ENCODE measurements at places on chromosomes 3 and 15.

DNA sequence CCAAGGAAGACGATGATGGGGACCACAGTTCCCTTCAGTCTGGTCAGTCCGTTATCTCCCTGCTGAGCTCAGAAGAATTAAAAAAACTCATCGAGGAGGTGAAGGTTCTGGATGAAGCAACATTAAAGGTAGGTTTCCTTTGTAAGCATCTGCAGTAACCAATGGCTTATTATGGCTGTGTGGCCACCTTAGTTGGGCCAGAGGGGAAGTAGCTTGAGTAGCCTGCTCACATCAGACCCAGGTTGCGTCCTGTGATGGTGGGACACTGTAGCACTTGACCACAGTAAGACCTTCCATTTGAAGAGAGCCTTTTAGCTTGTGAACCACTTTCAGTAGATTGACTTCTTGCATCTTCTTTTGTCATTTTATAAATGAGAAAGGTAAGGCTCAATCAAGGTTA, 22.6 kb downstream of the STARD5 start:
- no peak for DNase-seq

DNA sequence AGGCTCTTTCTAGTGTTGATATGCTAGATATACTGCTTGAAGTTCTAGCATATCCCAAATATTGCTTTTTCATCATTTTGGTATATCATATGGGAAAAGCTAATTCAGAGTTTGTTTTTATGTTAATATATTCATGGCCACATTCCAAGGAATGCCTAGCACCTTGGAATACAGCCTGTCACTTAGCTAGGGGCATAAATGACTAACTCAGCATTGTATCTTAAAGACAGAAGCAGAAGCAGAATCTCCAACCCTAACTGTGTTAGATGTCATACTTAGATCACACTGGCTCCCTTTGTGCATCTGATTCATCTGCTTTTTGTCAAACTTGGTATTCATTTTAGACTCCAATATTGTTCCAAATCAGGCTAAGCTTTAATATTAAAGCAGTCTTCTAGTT, 130.8 kb upstream of the TSPAN3 start:
- no peak for DNase-seq

GRCh38 chr3:143236226-143236964, 116.8 kb downstream of the CHST2 start:
- DNase-seq = no peak

DNA sequence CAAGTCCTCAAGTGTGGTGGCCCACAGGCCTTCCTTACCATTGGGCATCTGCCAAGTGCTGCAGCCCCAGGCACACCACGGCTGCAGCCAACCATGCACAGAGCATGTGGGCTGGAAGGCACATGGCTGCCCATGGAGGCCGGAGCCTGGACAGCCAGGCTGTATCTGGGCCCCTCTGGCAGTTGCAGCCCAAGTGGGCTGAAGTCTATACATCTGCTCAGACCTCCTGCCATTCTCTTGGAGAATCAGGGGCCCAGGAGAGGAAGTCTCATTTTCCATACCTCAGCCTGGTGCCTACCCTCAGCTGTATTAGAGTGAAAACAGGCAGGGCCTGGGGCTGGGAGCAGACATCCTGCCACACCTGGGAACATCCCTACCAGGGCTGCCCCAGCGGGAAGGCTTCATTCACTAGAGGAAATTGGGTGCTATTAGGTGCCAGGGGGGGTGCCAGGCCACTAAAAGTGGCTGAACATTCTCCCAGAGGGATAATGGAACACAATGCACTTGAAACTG, 48.0 kb upstream of the SLCO2A1 start:
- DNase-seq = no peak

DNA sequence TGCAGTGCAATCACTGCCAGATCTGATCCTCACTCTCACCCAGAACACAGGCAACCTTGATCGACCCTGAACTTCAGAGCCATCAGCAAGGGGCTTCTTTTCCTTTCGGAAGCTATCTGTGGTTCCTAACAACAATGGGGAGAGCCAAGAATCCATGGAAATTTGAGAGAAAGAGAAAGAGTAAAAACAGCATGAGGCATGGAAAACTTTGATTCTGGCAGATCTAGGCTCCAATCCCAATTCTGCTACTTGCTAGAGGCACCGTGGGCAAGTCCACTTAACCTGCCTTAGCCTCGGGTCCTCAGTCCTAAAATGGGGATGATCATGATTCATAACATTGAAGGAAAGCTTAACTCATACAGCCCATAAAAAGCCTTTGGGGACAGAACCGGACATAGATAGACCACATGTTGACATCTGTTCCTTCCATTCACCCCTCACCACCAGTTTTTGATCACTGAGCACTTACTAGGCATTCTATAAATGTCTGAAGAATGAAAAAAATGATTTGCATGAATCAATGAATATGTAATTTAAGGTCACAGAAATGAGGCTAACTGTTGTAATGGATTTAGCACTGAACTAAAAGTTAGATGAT, 605.7 kb upstream of the CFAP20DC start:
- no peak for DNase-seq

DNA sequence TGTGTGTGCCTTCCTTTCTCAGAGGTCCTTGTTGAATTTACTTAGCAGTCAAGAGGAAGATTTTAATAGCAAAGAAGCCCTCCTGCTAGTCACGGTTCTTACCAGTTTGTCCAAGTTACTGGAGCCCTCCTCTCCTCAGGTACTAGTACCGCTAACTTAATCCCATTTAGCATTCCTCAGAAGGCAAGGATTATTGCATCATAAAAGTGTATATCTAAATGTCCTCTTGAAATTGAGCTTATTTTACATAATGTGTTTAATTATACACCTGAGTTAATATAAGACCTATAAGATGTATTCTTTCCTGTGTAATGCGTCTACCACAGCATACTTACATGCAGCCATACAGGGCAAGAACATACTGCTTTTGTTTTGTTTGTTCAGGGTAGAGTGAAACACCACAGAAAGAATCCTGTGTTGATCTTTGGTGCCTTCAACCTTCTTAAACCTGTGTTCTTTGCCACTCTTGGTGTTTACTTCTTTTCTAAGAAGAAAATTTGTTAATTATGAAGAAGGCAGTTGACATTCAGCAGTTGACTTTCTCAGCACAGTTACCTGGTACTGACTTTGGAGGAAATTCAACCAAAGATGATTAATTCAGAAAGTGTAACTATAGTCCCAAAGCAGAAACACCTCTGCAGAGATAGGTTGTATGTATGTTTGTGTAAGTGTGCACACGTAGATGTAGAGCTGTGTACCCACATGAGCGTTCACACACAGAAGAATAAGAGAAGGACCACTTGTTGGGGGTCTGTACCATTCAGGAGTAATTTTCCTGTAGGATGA, 33.1 kb downstream of the POLG start:
- no peak for DNase-seq

- no peak for DNase-seq
These were observed 4.2 kb downstream of the UBXN7 start for GRCh38 chr3:196428041-196428440.

- DNase-seq = no peak
These were observed 422 bp downstream of the LSAMP start for GRCh38 chr3:116444819-116445310.

DNA sequence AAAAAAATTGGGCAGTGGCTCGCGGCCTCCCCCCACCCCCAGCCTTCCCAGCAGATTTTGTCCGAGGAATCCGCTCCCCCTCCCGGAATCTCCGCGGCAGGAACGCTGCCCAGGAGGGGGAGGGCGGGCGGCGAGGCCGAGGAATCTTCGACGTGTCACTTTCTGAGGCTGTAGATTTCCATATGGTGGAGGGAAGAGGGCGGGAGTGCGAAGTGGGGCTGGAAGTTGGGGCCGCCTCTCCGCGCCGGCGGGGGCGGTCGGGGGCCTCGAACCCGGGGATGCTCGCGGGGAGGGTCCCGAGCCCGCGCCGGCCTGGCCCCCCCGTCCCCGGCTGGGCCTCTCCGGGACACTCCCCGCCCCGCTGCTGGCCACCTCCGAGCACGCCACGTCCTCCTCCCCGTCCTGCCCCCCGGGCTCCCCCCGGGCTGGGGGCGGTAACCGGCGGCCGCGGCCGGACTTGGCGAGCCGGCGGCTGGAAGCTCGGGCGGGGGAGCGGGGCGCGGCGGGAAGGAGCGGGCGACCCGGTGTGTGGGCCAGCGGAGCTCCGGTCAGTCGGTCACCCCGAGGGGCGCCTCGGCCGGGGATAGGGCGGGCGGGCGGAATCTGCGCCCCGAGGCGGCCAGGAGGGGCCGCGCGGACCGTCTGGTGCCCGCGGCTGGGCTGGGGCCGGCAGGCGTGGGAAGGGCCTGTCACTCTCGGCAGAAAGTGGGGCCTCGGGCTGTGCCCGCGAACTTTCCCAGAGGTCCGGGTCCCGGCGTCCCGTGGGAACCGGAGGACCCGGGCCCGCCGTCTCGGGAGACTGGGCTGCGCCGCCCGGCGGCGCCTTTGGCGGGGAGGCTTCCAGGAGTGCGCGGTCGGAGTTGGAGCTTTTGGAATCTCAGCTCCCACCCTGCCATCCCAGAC, 951 bp downstream of the FNDC3B start:
- DNase-seq = peak; percentile 89

DNA sequence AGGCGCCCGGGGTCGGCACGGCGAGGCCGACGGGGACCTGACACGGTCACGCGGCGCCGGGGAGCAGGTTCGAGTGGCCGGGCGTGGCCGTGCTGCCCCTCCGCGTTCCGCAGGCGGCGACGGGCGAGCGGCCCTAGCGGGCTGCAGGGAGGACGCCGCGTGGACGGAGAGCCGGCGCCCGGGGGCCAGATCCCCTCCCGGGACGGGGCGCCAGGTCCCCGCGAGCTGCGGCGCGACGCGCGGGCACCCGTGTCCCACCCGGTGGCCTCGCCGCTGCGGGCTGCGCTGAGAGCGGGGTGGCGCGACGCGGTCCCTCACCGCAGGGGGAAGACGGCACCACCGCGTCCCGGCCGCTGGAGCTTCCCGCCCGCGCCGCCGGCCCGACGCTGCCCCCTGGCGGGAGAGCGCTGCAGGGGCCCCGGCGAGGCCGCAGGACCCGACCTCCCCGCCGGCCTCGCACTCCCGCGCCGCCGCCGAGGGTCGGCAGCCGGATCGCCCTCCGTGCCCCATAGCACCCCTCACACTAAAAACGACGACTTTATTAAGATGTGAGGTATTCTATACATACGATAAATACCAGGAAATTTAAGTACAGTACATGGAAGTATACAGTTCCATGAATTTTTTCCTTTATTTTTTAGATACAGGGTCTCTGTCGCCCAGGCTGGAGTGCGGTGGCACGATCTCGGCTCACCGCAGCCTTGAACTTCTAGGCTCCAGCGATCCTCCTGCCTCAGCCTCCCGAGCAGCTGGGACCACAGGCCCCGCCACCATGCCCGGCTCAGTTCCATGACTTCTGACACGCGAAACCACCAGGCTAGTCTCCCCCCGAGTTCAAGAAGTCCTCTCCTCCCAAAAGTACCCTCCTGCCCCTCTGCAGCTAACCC, 1.3 kb upstream of the PIGZ start:
- peak; percentile 70 for DNase-seq

- no peak for DNase-seq
These were observed at the start of gene FAM174B for GRCh38 chr15:92655178-92655995. TSS of gene FAM174B (minus strand) at chr15:92655775.

DNA sequence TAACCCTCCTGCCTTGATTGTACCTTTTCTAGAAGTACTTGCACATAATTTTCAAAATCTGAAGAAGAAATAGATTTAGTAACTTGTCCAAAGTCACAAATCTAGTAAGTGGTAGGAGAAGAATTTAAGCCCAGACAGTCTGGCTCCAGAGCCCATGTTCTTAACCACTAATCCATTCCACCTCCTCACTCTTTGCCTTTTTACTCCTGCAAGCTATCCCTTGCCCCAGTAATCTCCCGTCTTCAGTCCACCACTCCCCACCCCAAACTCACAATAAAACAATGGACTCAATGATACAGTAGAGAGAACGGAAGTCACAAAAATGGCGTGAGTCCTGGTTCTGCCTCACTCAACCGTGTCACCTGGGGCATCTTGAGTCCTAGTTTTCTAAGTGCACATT, 48.7 kb downstream of the SETMAR start:
- DNase-seq = no peak

DNA sequence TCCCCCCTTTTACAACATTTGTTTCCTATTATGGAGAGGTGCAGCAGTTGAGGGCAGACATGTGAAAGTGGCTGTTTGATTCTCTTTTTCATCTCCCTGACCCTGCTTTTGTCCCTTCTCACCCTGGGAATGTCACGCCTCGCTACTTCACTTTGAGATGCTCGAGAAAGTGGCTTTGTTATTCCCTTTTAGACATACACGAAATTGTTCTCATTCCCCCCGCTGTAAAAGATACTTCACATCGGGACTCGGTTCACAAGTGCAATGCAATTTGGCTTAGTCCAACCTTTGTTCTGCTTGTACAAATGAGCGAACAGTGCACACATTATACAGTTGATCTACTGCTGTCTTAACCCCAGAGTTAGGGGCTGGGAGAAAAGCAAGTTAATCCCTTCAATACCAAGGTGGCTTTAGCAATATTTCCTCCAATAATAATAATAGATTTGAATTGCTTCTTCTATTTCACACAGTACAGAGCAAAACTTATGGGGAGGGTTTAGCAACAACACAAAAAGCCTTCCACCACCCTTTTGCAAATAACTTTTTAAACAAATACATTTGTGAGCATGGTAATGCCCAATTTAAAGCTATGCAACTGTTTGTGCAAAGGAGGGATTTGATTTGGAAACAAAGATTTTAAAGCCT, 5.7 kb upstream of the FOXB1 start:
- DNase-seq = no peak

GRCh38 chr15:40847223-40847961, 3.5 kb downstream of the SPINT1 start:
- no peak for DNase-seq

GRCh38 chr15:50828610-50829206, 63.2 kb upstream of the SPPL2A start:
- DNase-seq = no peak

- DNase-seq = peak; percentile 58
These were observed at the start of gene SCG3 for GRCh38 chr15:51681303-51681963. TSS of gene SCG3 (plus strand) at chr15:51681503. CDS start at chr15:51681756, 253 bp downstream.

- DNase-seq = no peak
These were observed 1034.4 kb downstream of the IGSF11 start for GRCh38 chr3:118000219-118000618.

DNA sequence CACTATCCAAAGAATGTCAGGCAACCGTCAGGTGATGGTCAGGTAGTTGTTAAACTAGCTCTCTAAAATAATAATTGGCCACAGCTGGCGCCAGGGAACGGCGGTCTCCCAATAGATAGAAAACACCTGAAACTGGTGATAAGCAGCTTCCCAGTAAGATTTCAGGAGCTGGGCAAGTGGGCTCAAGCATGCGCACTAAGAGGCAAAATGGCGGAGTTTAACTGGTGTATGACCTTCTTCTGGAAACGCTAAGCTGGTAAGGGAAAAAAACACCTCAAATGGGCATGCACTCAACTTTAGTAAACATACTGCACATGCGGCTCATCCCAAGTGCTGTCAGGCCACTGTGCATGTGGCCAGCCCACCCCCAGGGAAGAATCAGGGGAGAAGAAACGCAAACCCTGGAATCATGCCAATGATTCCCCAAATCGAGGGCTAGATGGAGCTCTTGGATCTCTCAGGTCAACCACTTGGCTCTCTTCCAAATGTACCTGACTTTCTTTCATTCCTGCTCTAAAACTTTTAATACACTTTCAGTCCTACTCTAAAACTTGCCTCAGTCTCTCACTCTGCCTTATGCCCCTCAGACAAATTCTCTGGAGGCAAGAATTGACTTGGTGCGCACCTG, 195.0 kb downstream of the ZNF621 start:
- DNase-seq = no peak
